ACHN (cell line): ENCODE measurements at places on chromosomes 1 and 21.

GRCh38 chr1:25023826-25024225 is 93.8 kb upstream of the RUNX3 start:
- no peak for DNase-seq

DNA sequence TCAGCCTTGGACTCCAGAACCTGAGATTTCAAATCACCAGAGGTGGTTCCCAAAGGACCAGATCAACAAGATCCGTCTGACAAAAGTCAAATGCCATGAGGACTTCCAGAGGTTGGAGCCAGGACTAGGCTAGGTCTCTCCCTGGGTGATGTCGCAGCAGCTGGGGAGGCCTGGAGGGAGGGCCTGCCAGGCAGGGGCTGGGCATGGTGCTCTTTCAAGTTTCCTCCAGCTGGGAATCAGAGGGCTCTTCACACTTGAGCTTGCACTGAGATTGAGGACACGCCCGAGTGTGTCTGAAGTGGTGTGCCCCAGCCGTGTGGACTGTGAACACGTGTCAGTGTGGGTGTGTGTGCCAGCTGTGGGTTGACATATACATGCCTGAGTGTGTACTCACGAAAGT is 21.3 kb upstream of the RSPO1 start:
- DNase-seq = no peak

DNA sequence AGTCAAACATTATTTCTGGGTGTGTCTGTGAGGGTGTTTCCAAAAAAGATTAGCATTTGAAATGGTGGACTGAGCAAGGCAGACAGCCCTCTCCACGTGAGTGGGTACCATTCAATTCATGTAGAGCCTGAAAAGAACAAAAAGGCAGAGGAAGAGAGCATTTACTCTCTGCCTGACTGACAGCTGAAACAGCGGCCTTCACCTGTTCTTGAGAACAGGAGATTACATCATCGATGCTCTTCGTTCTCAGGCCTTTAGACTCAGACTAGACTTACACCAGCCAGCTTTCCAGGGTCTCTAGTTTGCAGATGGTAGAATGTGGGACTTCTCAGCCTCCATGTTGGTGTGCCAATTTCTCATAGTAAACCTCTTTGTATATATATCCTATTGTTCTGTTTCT is 302.3 kb downstream of the BACH1 start:
- no peak for DNase-seq

DNA sequence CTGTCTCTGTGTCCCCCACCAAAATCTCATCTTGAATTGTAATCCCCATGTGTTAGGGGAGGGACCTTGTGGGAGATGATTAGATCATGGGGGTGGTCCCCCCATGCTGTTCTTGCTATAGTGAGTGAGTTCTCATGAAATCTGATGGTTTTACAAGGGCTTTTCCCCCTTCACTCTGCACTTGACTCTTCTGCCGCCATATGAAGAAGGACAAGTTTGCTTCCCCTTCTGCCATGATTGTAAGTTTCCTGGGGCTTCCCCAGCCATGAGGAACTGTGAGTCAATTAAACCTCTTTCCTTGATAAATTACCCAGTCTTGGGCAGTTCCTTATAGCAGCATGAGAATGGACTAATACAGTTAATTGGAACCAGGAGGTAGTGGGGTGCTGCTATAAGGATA is 137.1 kb upstream of the RAB4A start:
- no peak for DNase-seq

DNA sequence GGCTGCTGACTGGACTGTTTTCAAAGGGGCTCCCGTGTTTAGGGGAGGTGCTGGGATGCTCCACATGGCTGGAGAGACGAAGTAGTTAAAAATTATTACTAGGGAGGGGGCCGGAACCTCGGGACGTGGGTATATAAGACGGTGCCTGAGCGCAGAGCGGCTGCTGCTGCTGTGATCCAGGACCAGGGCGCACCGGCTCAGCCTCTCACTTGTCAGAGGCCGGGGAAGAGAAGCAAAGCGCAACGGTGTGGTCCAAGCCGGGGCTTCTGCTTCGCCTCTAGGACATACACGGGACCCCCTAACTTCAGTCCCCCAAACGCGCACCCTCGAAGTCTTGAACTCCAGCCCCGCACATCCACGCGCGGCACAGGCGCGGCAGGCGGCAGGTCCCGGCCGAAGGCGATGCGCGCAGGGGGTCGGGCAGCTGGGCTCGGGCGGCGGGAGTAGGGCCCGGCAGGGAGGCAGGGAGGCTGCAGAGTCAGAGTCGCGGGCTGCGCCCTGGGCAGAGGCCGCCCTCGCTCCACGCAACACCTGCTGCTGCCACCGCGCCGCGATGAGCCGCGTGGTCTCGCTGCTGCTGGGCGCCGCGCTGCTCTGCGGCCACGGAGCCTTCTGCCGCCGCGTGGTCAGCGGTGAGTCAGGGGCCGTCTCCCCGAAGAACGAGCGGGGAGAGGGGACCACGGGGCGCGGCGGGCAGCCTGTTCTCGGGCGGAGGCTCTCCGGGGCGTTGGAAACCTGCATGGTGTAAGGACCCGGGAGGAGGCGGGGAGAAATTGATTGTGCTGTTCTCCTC is at the start of gene CHODL:
Gene CHODL, plus strand, starts transcription at position 163 of the 793 bp plus-strand sequence. Its CDS starts 391 bp downstream, at position 554.
- DNase-seq = no peak

DNA sequence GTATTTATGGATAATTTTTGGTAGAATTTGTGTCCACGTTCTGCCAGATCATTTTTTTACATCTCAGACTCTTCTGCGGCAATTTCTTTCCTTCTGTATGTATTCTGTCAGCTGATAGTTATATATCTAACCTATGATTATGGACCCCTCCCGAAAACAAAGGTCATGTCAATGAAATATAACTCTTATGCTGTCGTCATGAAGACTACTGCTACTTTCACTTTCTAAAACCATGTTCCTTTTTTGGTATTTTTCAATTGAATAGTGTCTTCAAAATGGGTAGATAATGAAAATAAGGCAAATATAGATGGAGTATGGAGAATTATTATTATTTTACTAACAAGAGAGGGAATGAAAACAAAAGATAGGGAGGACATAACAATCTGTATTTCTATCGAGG is 3.2 kb downstream of the ANGPTL1 start:
- no peak for DNase-seq

GRCh38 chr1:150562446-150563339 is 13.5 kb downstream of the ADAMTSL4 start:
- peak; percentile 26 for DNase-seq

- no peak for DNase-seq
Observed at GRCh38 chr1:2874607-2875480, 73.4 kb upstream of the TTC34 start.

GRCh38 chr1:178931858-178932551 is 61.1 kb upstream of the ANGPTL1 start:
- no peak for DNase-seq

GRCh38 chr1:101435831-101436511 is 199.2 kb downstream of the S1PR1 start:
- no peak for DNase-seq

GRCh38 chr1:113684153-113684541 is 75.1 kb downstream of the PHTF1 start:
- no peak for DNase-seq
